ENCODE measurements at places on chromosomes 11 and 22.

DNA sequence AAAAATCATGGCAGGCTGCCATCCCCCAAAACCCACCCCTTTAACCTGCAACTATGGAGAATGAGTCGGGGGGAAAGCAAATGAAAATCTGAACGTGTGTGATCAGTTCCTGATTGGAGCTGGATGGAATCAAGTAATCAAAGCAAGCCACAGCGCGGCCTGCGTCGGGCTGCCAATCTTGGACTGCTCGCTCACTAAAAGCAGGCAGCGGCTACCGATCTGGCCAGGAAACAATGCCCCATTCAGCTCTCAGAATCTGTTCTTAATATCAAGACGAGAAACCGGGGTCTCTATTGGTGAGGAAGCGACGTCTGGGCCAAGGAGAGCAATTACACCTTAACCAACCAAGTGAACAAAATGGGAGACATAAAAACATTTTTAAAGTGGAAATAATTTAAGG, 472.2 kb downstream of the SOX6 start:
- DNase-seq = no peak

GRCh38 chr11:33461369-33462125, 204.4 kb downstream of the HIPK3 start:
- DNase-seq = no peak

DNA sequence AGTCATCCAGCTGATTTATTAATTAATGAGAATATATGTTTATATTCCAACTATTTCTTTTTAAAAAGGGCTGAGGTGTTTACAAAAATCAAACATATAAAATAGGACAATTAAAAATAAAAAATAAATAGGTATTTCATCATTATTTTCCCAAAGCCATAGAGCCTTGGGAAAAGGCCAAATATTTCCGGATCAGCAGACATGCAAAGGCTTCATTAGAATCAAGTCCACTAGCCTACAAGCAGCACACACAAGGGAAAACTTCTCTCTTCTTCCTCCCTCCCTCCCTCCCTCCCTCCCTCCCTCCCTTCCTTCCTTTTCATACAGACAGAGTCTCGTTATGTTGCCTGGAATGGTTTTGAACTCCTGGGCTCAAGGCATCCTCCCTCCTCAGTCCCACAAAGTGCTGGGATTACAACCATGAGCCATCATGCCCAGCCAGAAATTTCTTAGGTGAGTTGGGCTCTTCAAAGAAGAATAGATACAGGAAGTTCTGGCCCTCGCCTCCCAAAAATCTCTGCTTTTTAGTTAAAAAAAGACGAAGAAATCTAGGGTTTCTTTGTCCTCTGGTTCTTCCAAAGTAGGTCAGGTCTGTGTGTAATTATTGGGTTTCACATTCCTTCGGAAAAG, 121.2 kb downstream of the SIK3 start:
- DNase-seq = no peak

- no peak for DNase-seq
Measured at GRCh38 chr11:84720706-84721402, 906.3 kb downstream of the DLG2 start.

- DNase-seq = no peak
Measured at GRCh38 chr11:110518809-110519514, 89.2 kb downstream of the FDX1 start.

- no peak for DNase-seq
Measured at GRCh38 chr22:44500599-44500998, 2.6 kb upstream of the RTL6 start.

DNA sequence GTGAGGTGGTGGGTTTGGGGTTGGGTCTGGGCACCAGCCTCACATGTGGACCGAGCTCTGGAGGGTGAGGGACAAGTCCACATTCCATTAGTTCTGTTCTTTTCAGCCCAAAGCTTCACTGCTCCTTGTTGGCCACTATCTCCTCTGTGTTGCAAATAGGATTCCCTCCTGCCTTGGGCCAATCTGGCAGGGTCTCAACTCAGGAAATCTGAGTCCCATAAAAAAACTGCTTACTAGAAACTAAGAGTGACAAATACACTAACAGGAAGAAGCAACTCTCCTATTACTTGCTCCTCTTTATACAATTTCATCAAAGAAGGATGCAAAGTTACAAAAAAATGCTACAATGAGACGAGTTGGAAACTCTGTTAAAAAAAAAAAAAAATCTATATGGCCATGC, 66.2 kb upstream of the CSNK1E start:
- no peak for DNase-seq

- DNase-seq = no peak
Measured at GRCh38 chr11:11821899-11822298, 19.9 kb upstream of the USP47 start.

DNA sequence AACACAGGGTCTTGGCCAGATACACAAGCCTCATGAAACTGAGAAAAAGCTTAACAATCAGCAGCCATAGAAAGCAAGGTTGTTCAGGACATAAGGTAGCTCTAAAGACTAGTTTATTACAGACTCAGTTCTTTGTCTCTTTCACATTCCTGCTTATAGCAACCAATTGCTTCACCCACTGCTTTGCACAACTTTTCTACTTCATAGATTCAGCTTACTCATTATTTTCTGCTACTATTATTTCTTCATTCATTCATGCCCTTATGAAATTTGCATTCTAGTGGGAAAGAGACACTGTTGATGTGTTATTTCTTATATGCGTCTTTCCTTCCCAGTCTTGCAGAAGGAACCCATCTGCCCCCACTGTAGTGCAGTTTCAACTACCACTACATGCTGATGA, 4.7 kb downstream of the CCDC34 start:
- no peak for DNase-seq

GRCh38 chr11:111921541-111922230, 3.0 kb downstream of the C11orf52 start:
- DNase-seq = no peak

- DNase-seq = no peak
Measured at GRCh38 chr22:26418620-26419019, 10.4 kb upstream of the ASPHD2 start.

GRCh38 chr22:48098243-48098920, 1335.9 kb downstream of the TBC1D22A start:
- no peak for DNase-seq

DNA sequence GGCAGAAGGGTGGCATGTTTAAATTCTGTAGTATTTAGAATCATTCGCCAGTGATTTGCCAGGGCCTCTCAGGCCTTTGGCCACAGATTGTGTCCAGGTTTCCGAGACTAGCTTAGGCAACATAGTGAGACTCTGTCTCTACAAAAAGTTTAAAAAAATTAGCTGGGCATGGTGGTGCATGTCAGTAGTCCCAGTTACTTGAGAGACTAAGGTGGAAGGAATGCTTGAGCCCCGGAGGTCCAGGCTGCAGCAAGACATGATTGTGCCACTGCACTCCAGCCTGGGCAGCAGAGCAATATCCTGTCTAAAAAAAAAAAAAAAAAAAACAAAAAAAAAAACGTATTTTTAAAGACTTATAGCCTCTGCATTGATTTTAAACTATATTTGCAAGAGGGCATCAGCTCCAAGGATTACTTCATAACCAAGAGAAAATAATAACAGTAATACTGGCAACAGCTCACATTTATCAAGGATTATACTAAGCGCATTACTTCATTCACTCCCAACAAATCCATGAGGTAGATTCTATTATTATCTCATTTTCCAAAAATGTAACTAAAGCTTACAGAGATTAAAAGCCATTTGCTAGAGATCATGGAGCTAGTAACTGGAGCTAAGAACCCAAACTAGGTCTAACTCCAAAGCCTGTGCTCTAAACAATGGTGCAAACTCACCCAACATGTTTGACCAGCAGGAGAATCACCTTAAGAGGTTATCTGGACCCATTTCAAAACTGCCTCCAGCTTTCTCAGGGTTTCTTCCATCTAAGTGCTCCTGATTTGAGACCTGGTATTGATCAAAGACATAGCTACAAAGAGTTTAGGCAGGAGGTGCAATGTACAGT, 32.6 kb upstream of the SLC6A5 start:
- no peak for DNase-seq

DNA sequence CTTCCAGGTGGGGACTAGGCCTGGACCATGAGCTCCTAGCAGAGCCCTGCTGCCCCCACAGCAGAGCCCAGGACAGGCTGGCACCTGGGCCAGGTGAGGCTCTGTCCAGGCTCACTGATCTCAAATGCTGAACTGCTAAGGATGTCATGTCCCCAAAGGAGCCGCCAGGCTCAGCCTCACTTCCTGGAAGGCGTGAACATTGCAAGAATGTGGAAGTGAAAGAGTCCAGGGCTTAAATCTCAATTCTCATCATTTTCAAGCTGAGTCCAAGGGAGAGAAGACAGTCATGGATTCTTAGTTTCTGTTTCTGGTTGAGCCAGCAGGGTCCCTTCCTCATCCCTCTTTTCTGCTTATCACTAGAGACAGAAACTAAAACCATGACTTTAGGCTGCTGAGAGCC, 5.0 kb downstream of the ASCL2 start:
- DNase-seq = peak; percentile 14

- DNase-seq = peak; percentile 68
Measured at GRCh38 chr22:47616396-47617020, 854.1 kb downstream of the TBC1D22A start.

DNA sequence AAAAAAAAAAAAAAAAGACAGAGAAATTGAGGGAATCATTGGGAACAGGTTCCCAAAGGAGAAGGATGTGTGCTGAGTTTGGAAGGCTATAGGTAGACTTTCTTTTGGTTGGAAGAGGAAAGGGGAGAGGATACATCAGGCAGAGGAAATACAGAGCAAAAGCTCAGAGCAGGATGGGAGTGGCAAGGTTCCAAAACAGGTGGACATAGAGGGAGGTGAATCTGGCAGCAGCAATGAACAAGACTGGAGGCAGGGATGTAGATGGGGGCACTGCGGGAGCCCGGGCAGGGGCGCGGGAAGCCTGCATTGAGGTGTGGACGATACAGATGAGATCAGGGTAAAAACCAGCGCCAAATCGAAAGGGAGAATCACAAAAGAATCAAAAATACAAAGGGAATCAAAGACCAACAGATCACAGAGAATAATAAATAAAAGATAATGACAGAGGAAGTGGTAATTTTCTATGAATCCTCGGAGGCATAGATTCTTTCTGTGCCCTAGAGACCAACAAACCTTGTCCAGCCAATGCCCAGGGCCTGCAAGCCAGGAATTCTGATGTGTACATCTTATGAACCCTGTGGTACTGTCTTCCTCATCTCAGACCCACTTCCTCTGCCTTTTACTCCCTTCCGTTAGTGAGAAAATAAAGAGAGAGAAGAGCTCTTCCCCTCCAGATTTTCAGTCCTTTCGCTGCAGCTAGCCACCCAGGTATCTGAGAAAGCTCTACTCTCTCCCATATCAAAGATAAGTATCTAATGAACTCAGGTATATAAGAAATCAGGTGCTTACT, 70.3 kb downstream of the SLC1A2 start:
- DNase-seq = no peak

GRCh38 chr11:96579656-96580055, 189.8 kb downstream of the JRKL start:
- DNase-seq = no peak

DNA sequence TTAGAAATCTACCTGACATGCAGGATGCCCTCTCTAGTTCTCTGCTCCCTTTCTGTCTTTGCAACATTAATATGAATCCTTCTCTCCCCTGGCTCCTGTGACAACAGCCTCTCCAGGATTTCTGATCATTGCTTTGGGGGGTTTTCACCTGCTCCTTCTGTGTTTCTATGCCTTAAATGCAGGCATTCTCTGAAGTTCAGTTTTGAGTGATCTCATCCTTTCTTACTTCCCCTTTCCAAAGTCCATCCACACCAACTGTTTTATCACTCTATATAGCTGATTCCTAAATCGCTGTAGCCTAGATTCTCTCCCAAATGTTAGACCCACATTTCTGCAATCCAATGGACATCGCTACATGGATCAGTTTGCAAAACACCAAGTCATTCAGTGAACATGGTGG, 330.7 kb upstream of the NCAM1 start:
- DNase-seq = no peak

DNA sequence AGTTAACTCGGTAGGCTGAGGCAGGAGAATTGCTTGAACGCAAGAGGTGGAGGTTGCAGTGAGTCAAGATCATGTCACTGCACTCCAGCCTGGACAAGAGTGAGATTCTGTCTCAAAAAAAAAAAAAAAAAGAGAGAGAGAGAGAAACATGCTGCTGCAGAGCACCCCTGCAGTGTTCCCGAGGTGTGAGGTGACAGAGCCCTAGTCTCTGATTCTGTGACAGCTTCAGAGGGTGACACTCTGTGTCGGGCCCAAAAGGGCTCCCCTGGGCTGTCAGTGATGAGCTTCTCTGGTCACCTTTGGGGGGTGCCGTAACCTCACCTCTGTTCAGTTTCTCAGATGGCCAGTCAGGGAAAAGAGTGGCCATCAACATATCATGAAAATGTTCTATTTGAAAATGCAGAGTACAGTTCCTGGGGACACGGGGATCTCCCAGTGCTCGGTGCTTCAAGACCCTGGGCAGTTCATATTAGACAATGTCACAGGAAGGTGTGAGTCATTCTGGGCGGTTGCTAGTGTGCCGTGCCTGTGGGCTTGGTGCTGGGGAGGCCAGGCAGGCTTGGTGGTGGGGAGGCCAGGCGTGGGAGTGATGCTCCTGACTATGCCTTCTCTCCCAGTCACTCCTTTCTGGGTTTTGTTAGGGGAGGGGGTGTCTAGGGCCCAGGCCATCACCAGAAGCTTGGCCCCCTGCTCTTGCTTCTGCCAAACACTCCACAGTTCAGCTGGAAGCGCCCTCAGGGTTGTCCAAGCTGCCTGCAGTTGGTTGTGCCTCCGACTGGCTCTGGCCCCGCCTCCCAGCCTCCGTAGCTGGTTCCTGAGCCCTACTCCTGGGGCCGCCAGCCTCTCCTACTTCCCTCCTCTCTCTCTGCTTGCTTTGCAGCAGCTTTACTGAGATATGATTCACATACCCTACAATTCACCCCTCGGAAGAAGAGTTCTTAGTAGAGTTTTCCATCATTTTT, 52.5 kb upstream of the CLDN5 start:
- DNase-seq = no peak

- no peak for DNase-seq
Measured at GRCh38 chr11:692824-693414, 2.1 kb downstream of the DEAF1 start.

- no peak for DNase-seq
Measured at GRCh38 chr11:118895093-118896039, 11.7 kb downstream of the CXCR5 start.

DNA sequence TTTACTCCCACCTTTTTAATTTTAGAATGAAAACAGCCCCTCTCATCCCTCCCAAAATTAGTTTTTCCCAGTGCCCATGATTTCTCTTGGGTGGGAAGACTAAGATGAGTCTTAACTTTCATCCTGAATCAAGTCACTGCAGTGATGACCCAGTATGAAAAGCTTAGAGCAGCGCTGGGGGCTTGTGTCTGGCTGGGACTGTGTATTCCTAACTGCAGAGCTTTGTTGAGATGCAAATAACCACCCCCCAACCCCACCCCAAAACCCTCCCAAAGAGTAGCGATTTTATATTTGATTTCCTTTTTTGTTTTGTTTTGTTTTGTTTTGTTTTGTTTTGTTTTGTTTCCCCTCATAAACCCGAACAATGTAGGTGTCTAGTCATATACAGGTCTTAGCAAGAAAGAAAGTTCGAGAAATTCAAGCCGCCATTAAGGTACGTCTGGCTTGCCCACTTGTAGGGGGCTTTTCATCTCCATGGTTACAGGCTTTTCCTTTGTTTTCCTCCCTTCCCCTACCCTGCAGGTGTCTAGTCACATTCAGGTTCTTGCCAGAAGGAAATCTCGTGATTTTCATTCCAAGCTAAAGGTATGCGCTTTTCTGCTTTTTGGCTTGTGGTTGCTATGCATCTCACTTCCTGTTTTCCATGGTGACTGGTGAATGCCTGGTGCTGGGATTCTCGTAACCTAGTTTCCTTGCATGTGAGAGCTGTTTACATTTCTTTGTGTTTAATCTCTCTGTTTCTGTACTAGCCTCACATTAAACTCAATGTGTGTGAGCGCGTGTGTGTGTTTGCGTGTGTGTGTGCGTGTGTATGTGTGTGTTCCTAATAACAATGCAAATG, 144.6 kb upstream of the RASSF10 start:
- no peak for DNase-seq

Measured in lower leg skin (tissue), 4 donors.